Activated CD4-positive, alpha-beta T cell treated with anti-CD3 and anti-CD28 coated beads for 36 hours (primary cell): ENCODE measurements at places on chromosomes 11 and 22. TPM values are rescaled to one million over a fixed set of nuclear protein-coding genes. Genes with fewer than 3 reads are reported as not detected.

GRCh38 chr11:48125866-48126265, 90.7 kb upstream of the OR4B1 start:
- DNase-seq = no peak
- H3K27me3 ChIP-seq = no peaks in the 10 kb centered on the region
- H3K36me3 ChIP-seq = peaks cover 28% of the 10 kb centered on the region
- H3K27ac ChIP-seq = no peak overlapping the region

The SAA4 gene
- not detected for total RNA-seq

- H3K27ac ChIP-seq = no peak overlapping the region
- no peak for DNase-seq
- H3K36me3 ChIP-seq = no peaks in the 10 kb centered on the region
Observed at GRCh38 chr22:27139935-27140511, 482.6 kb downstream of the MIAT start.

- no peaks in the 10 kb centered on the region for H3K27me3 ChIP-seq
- peaks cover 14% of the 10 kb centered on the region for H3K36me3 ChIP-seq
- peak within 1 kb of the TSS; percentile 88 for H3K27ac ChIP-seq
- no peak for DNase-seq
- H3K4me1 ChIP-seq = peaks cover 35% of the 10 kb centered on the region
Observed at GRCh38 chr11:65918211-65919140, at the start of gene C11orf68. C11orf68 (minus strand) TSS chr11:65919062; CDS start chr11:65919031, 31 bp downstream.

DNA sequence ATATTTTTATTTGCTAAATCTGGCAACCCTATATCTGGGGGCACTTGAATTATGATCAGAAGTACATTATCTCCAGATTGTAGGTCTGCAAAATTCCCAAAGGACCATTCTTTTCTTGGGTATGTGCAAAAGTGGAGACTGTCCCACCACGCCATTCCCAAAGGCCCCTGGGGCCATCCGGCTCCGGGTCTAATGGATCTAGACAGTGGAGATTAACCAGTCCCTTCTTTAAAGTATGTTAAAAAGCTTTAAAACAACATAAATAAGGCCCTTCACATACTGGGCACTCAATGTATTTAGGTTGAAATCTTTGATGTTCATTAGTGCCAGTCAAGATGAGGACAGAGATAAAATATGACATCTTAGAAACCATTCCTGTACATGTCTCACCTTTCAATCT, 124.1 kb downstream of the MAML2 start:
- peaks cover 13% of the 10 kb centered on the region for H3K36me3 ChIP-seq
- H3K4me3 ChIP-seq = no peak overlapping the region
- H3K27me3 ChIP-seq = no peaks in the 10 kb centered on the region
- no peak for DNase-seq
- peak overlapping the region; percentile 58 for H3K27ac ChIP-seq
- peaks cover 85% of the 10 kb centered on the region for H3K4me1 ChIP-seq

- H3K27me3 ChIP-seq = peaks cover 17% of the 10 kb centered on the region
- DNase-seq = no peak
- no peaks in the 10 kb centered on the region for H3K36me3 ChIP-seq
Observed at GRCh38 chr22:50047346-50047745, 10.8 kb downstream of the TTLL8 start.

- no peaks in the 10 kb centered on the region for H3K36me3 ChIP-seq
- DNase-seq = no peak
- H3K27me3 ChIP-seq = no peaks in the 10 kb centered on the region
- peaks cover 17% of the 10 kb centered on the region for H3K4me1 ChIP-seq
- no peak overlapping the region for H3K4me3 ChIP-seq
Observed at GRCh38 chr22:39494471-39495120, 7.5 kb upstream of the MIEF1 start.
